ENCODE measurements at places on chromosomes 5 and 9. TPM values are rescaled to one million over a fixed set of nuclear protein-coding genes. Genes with fewer than 3 reads are reported as not detected.

The COL27A1 gene
- 4.1 TPM for total RNA-seq

The MPDZ gene
- not detected for total RNA-seq

The ARL14EPL gene
- total RNA-seq = not detected

The FAM169A gene
- 2.1 TPM for total RNA-seq

The FOXD4L4 gene
- not detected for total RNA-seq

The HABP4 gene
- 14.4 TPM for total RNA-seq

The SCGB3A2 gene
- total RNA-seq = not detected

The FGF1 gene
- total RNA-seq = not detected

The LRRC19 gene
- total RNA-seq = not detected

The LAMC3 gene
- total RNA-seq = not detected

The GABRA1 gene
- total RNA-seq = not detected

The LECT2 gene
- total RNA-seq = not detected

- no peaks in the 10 kb centered on the region for H3K27me3 ChIP-seq
- H3K4me3 ChIP-seq = no peak overlapping the region
- no peak overlapping the region for H3K27ac ChIP-seq
These were observed 38.3 kb downstream of the RGS3 start for GRCh38 chr9:113501852-113502251.

- H3K36me3 ChIP-seq = no peaks in the 10 kb centered on the region
- no peak overlapping the region for H3K4me3 ChIP-seq
- H3K27ac ChIP-seq = no peak overlapping the region
- H3K27me3 ChIP-seq = peaks cover 21% of the 10 kb centered on the region
- H3K4me1 ChIP-seq = no peaks in the 10 kb centered on the region
These were observed 67.6 kb downstream of the HMCN2 start for GRCh38 chr9:130333041-130333711.

- no peaks in the 10 kb centered on the region for H3K36me3 ChIP-seq
- H3K4me1 ChIP-seq = no peaks in the 10 kb centered on the region
- DNase-seq = no peak
- H3K27me3 ChIP-seq = peaks cover 23% of the 10 kb centered on the region
- no peak overlapping the region for H3K27ac ChIP-seq
- no peak overlapping the region for H3K4me3 ChIP-seq
These were observed 111.3 kb downstream of the TMEM174 start for GRCh38 chr5:73284220-73284795.

- H3K27ac ChIP-seq = no peak overlapping the region
- no peak for DNase-seq
- H3K36me3 ChIP-seq = no peaks in the 10 kb centered on the region
- H3K4me1 ChIP-seq = no peaks in the 10 kb centered on the region
- H3K4me3 ChIP-seq = no peak overlapping the region
- H3K27me3 ChIP-seq = no peaks in the 10 kb centered on the region
These were observed 222.2 kb downstream of the LURAP1L start for GRCh38 chr9:12997009-12997408.

DNA sequence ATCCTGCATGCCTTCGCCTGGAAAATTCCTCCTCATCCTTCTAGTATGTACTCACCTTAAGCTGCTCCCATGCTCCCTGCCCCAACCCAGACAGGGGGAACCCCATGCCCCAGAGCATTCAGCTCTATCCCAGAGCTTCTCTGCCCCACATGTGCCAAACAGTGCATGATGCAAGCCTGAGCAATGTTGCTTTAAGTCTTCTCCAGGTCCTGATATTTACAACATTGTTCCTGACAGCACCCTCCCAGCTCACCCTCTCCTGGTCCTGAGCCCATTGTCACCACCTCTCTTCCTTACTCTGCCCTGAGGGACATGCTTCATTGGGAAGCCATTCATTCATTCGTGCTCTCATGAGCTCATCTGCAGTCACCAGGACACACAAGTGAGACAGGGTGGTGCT is 23.4 kb upstream of the BARX1 start:
- H3K4me1 ChIP-seq = no peaks in the 10 kb centered on the region
- no peak for DNase-seq
- no peaks in the 10 kb centered on the region for H3K36me3 ChIP-seq
- peaks cover 11% of the 10 kb centered on the region for H3K27me3 ChIP-seq
- no peak overlapping the region for H3K4me3 ChIP-seq

DNA sequence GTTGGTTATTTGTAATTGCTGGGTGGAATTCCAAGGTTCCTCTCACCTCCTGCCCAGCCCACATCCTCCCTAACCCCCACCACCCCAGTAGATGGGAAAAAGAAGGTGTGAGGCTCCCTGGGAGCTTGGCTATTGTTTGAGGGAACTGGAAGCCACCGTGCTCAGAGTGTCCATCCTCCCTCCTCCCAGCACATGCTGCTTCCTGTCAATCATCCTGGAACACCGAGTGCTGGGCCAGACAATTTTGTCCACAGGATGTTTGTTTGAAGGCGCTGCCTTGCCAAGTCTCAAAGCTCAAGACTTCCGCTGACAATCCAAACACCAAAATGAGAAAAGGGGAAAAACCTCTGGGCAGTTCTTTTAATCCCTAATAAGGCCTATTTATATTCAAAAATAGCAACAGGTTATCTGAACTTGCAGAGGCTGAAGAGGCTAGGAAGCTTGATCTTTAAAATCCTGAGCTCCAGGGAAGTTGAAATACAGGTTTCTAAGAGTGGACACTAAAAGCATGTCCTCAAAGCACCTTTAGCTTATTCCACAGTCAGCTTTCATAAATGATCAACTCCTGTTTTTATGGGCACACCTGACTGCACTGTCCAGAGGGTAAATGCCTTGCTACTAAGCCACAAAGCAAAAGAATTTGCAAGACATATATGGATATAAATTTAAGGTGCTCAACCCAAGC is 286.7 kb downstream of the NFIB start:
- H3K4me3 ChIP-seq = no peak overlapping the region
- no peaks in the 10 kb centered on the region for H3K4me1 ChIP-seq
- H3K27ac ChIP-seq = no peak overlapping the region
- H3K36me3 ChIP-seq = no peaks in the 10 kb centered on the region

GRCh38 chr9:133968966-133969617 is 23.0 kb downstream of the VAV2 start:
- no peak for DNase-seq
- no peak overlapping the region for H3K4me3 ChIP-seq
- H3K27me3 ChIP-seq = peaks cover 2% of the 10 kb centered on the region
- H3K36me3 ChIP-seq = no peaks in the 10 kb centered on the region
- H3K4me1 ChIP-seq = peaks cover 4% of the 10 kb centered on the region
- no peak overlapping the region for H3K27ac ChIP-seq

DNA sequence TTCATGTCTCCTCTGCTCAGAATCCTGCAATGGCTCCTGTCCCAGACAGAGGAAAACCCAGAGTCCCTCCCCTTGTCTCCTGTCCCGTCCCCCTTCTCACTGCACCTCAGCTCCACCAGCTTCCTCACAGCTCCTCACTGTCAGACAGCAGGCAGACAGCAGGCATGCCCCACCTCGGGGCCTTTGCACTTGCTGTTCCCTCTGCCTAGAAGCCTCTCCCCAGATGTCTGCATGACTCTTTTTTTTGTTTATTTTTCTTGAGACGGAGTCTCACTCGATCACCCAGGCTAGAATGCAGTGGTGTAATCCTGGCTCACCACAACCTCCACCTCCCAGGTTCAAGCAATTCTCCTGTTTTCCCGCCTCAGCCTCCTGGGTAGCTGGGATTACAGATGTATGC is 8.8 kb upstream of the SLC6A7 start:
- H3K36me3 ChIP-seq = no peaks in the 10 kb centered on the region
- H3K27ac ChIP-seq = no peak overlapping the region
- H3K27me3 ChIP-seq = peaks cover 1% of the 10 kb centered on the region
- H3K4me3 ChIP-seq = no peak overlapping the region
- no peak for DNase-seq

- H3K36me3 ChIP-seq = peaks cover 26% of the 10 kb centered on the region
- H3K27me3 ChIP-seq = no peaks in the 10 kb centered on the region
- H3K4me3 ChIP-seq = peak overlapping the region; percentile 89
- H3K27ac ChIP-seq = peak overlapping the region; percentile 98
- DNase-seq = no peak
- H3K4me1 ChIP-seq = peaks cover 32% of the 10 kb centered on the region
These were observed 1.4 kb upstream of the PPP2CA start for GRCh38 chr5:134227259-134227658.

- H3K4me3 ChIP-seq = no peak overlapping the region
- H3K27me3 ChIP-seq = peaks cover 41% of the 10 kb centered on the region
- no peak overlapping the region for H3K27ac ChIP-seq
- H3K36me3 ChIP-seq = no peaks in the 10 kb centered on the region
- no peaks in the 10 kb centered on the region for H3K4me1 ChIP-seq
These were observed 600.7 kb upstream of the SGCD start for GRCh38 chr5:155726267-155726666.

DNA sequence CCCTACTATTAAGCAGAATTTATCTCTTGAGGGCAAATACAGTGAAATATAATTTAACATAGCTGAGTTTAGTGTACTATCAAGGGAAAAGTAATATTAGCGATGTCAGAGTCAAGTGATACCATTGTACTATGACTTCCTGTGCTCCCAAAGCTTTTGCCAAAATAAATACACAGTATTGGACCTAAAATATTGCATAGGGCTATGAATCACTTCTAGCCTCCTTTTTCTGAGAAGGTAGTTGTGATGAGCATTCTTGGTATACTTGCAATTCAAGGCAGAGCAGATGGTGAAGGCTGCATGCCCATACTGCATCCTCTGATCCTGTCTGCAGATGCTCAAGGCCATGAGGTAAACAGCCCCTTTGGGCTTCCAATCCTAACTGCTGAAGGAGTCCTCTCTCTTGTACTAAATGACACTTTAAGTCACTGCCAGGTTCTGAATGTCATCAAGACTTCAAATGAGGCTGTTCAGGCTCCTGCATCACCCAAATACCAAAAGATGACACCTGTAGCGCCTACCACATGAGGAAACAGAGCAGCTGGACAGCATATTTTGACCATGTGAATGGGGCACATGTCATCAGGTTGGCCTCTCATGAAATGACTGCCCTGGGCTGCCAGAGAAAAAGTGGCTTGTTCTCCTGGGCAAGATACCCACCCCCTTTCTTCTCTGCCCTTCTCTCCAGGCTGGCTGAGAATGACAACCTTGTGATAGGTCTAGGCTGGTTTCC is 29.7 kb upstream of the PPP2CA start:
- peaks cover 9% of the 10 kb centered on the region for H3K27me3 ChIP-seq
- no peak overlapping the region for H3K27ac ChIP-seq

- DNase-seq = no peak
- no peaks in the 10 kb centered on the region for H3K36me3 ChIP-seq
- no peaks in the 10 kb centered on the region for H3K27me3 ChIP-seq
- H3K27ac ChIP-seq = no peak overlapping the region
- H3K4me1 ChIP-seq = peaks cover 4% of the 10 kb centered on the region
- no peak overlapping the region for H3K4me3 ChIP-seq
These were observed 618.8 kb upstream of the KLF4 start for GRCh38 chr9:108108280-108108851.

DNA sequence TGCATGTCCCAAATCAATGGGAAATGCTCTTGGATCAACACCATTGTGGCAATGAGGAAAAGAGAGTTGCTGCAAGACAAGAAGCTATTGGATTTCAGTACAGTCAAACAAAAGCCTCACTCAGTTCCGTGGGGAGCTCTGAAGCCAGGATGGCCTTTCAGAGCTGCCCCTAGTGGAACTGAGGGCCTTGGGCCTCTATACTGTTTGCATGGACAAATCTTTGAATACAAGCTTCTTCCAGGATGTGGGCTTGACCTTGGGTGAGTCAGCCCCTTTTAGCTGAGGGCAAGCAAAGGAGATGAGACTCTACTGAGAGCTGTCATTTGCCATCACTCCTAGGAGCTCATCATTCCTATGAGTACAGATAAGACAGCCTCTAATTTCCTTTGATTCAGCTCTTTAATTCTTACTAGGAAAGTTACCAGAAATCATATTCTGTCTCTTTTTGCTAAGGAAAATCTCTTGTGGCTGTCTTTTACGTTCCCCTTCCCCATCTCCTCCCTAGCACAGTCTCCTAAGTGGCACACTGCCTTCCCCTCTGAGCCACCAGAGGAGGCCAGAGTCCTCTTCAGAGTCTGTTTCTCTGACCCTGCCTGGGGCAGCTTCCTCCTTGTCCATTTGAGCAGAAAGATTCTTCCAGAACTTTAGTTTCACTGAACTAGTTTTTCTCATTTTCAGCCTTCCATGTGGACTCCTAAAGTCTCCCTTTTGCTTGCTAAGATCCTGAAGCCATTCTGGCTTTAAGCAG is 168.8 kb upstream of the POC5 start:
- H3K4me1 ChIP-seq = no peaks in the 10 kb centered on the region
- H3K27ac ChIP-seq = no peak overlapping the region

DNA sequence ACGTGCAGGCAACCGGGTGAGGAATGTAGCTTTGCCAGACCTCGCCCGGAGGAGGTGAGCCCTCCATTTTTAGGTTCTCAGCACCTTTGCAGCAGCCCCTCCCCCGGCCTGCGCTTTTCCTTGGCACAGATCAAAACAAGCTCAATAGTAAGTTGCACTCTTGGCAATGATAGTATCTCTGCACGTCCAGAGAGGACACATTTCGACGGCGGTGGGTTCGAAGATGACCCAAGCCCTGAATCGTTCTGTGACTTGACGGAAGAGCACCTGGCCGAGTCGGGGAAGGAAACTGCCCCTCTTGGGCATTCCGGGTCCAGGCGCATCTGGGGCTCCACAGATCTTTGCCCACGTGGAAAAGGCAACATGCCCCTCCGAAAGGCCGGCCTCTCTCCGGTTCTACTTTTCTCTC is 904 bp downstream of the GDNF start:
- H3K36me3 ChIP-seq = no peaks in the 10 kb centered on the region
- no peak for DNase-seq
- H3K27ac ChIP-seq = no peak overlapping the region
- peaks cover 22% of the 10 kb centered on the region for H3K4me1 ChIP-seq
- H3K4me3 ChIP-seq = no peak overlapping the region
- H3K27me3 ChIP-seq = peaks cover 76% of the 10 kb centered on the region

- H3K4me1 ChIP-seq = peaks cover 39% of the 10 kb centered on the region
- peaks cover 3% of the 10 kb centered on the region for H3K36me3 ChIP-seq
- no peaks in the 10 kb centered on the region for H3K27me3 ChIP-seq
- peak overlapping the region; percentile 89 for H3K27ac ChIP-seq
- DNase-seq = no peak
- H3K4me3 ChIP-seq = peak overlapping the region; percentile 77
These were observed 58.5 kb upstream of the IER5L start for GRCh38 chr9:129236441-129237145.

GRCh38 chr5:76468635-76469425 is 65.7 kb downstream of the IQGAP2 start:
- H3K4me3 ChIP-seq = no peak overlapping the region
- H3K36me3 ChIP-seq = peaks cover 60% of the 10 kb centered on the region
- no peak for DNase-seq
- H3K27me3 ChIP-seq = no peaks in the 10 kb centered on the region

DNA sequence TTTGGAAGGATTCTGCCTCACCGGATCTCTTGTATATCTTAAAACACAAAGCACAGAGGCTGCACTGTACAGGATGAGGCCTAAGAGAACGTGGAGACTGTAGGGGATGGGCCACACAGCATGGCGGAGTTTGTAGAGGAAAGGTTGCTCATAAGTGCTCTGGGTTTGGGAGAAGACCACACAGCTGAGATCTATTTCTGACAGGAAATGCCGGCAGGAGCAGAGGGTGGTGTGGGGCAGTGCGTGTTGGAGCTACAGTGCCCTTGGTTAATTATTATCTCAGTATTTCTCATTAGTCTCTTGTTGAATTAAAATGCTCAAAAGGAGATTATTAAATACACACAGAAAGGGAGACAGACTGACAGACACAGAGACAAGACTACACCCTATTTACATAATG is 9.6 kb downstream of the PALM2AKAP2 start:
- no peaks in the 10 kb centered on the region for H3K36me3 ChIP-seq
- H3K27me3 ChIP-seq = peaks cover 17% of the 10 kb centered on the region
- no peak for DNase-seq
- no peak overlapping the region for H3K4me3 ChIP-seq

Data from activated T-helper 2 cell treated with anti-CD3 and anti-CD28 coated beads, Interferon-gamma antibody, Interleukin-2, Interleukin-4, amounts not matched to agents 10 μg/mL and 5 μg/mL and 100 μg/mL, durations not matched to agents 14 hours and 24 hours and 36 hours (primary cell).